ENCODE measurements at places on chromosomes 16 and 17. TPM values are rescaled to one million over a fixed set of nuclear protein-coding genes. Genes with fewer than 3 reads are reported as not detected.

The TPSB2 gene
- not detected for total RNA-seq

The GNG13 gene
- total RNA-seq, result not detected

The EVI2B gene
- total RNA-seq, result 0.85 TPM

The FSCN2 gene
- total RNA-seq, result not detected

The PRCD gene
- 0.43 TPM for total RNA-seq

The SLFN14 gene
- total RNA-seq, result not detected

The TMEM100 gene
- total RNA-seq, result 1.7 TPM

DNA sequence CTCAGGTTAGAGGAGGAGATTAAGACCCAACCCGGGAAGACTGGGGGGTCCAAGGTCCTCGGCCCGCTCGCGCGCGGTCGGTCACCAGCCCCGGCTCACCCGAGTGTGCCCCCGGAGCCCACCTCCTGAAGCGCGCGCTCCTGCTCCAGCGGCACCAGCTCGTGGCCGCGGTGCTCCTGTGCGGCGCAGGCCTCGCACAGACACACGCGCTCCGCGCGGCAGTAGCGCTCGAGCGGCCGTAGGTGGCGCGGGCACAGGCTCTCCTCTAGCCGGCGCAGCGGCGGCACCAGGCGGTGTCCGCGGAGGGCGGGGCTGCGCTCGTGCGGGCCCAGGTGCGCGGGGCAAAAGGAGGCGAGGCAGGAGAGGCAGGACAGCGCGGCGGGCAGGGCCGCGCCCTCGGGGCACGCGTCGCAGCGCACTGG is 618 bp downstream of the TRIM47 start:
- DNase-seq, result peak; percentile 86

GRCh38 chr17:30380643-30381339 is 2.1 kb downstream of the CPD start:
- no peak for DNase-seq

DNA sequence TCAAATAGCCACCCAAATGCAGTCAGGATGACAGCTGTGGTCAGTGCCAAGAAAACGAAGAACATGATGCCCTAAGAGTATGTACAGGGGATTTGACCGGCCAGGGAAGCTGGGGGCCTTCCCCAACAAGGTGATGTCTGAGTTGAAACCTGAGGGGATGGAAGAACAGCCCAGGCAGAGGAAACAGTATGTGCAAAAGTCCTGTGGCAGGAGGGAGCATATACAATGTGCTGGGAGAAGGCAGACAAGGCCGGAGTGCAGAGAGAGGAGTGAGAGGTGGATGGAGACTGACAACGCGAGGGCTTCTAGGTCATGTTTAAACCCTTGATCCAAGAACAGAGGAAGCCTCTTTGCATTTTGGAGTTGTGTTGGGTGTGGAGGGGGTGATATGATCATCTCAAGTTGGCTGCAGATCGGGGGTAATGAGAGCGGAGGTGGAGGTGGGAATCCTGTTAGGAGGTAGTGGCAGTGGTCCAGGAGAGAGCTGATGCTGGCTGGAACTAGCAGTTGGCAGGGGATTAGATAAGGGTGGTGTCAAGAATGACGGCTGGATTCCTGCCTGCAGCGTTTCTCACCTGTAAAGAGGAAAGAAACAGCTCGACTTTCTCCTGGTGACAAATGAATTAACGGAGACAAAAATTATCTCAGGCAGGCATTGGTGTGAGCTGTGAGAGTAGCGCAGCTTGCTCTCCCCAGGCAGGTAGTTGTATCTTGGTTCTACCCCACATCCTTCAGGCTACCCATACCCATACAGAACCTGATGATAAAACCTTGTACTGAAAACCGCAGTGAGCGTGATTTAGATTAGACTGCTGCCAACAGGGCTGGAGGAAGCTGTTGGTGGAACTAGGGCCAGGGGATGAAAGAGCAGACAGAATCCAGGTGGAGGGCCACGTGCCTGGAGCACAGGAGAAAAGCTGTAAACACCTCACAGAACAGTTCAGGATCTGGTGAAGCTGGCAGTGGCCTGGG is 37.2 kb upstream of the NGFR start:
- no peak for DNase-seq

DNA sequence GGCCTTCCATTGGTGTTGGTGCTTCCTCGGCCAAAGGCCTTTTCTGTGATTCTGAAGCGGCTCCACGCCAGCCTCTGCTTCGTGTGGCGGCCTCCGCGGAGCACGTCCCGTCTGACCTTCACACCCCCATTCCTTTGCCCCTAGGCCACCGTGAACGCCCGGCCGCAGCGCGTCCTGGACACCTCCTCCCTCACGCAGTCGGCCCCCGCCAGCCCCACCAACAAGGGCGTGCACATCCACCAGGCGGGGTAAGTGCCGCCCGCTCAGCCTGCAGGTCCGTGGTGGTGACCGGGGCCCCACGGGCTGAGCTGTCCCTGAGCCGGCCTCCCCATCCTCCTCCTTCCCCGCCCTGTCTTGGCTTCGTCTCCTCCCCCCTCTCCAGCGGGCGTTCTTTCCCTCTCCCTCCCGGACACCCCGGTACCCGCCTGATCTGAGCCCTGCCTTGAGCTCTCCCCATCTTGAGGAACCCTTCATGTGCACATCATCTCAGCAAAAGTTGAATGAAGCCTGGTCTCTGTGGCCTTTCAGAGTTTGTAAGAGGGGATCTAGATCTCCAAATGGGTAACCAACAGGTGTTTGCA is 69.0 kb upstream of the CHMP6 start:
- no peak for DNase-seq

GRCh38 chr17:44979426-44979995 is 11.4 kb upstream of the C1QL1 start:
- DNase-seq, result no peak

DNA sequence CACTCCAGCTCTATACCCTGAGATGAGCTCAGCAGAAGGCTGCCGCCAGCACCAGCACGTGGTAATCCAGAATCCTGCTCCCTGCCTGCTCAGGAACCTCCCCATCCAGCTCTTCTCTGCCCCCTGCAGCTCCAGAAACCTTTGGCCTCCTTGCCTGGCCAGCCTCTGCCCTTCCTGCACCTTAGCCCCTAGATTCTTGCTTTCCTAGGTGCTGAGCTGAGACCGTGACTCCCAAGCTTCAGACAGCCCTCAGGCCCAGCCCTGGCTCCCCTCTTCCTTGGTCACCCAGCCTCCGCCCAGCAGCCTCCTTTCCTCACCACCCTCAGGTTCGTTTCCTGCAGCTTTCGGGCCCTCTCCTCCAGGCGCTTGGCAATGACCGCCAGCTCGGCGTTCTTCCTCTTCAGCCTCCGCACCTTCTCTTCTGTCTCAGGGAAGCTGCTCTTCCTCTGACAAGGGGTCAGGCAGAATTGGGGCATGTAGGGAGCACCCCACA is 2.6 kb downstream of the TSPOAP1 start:
- no peak for DNase-seq

GRCh38 chr17:78391051-78391431 is 12.6 kb downstream of the PGS1 start:
- DNase-seq, result no peak

- DNase-seq, result no peak
Measured at GRCh38 chr16:2186505-2186904, 9.9 kb downstream of the CASKIN1 start.

DNA sequence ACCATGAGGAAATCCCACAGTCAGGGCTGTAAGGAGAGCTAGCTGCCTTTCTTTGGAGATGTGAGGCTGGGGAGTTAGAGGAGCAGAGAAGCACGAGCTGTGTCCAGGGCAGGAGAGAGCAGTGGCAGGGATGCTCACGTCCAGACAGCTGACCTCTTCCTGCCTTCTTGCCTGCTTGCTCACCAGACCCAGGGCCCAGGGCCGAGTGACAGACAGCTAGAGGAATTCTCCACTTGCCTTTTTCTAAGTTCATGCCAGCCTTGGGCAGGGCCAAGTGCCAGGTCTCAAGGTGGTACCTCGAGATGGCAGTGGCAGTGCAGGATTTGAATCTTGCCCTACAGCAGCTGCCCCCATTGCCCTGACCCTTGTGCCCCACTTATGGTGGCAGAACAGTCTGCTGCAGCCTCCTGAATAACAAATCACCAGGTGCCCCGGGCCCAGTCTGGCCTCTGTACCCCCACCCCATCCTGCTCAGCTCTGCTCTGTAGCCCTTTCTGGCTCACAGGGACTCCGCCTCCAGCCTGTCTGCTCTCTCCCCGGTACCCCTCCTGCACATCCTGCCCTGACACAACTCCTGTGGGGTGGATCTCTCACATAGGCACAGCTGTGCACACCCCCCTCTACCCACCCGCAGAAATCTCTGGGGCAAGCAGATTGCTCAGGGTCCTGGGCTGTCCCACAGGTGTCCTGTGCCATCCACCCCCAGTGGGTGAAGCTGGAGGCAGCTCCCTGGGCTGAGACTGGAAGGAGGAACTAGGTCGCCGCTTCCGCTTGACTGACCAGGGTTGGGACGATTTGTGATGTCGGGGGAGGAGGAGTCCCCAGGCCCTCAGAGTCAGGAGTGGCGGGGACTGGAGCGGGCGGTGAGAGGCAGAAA is 25.9 kb downstream of the GRIN2C start:
- no peak for DNase-seq

DNA sequence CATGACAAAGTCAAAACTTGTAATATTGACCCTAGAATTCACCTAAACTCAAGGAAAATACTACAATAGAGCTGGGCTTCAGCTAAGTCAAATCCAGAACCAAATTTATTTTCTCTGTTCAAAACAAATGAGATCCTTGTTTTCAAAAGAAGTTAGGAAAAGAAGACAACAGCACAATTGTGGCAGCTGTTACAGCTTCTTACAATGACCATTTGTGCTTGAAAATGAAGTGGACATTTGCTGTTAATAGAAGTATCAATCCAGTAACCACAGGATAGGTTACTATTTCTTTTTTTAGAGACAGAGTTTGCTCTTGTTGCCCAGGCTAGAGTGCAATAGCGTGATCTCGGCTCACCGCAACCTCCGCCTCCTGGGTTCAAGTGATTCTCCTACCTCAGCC is 44.4 kb downstream of the APPBP2 start:
- DNase-seq, result no peak

DNA sequence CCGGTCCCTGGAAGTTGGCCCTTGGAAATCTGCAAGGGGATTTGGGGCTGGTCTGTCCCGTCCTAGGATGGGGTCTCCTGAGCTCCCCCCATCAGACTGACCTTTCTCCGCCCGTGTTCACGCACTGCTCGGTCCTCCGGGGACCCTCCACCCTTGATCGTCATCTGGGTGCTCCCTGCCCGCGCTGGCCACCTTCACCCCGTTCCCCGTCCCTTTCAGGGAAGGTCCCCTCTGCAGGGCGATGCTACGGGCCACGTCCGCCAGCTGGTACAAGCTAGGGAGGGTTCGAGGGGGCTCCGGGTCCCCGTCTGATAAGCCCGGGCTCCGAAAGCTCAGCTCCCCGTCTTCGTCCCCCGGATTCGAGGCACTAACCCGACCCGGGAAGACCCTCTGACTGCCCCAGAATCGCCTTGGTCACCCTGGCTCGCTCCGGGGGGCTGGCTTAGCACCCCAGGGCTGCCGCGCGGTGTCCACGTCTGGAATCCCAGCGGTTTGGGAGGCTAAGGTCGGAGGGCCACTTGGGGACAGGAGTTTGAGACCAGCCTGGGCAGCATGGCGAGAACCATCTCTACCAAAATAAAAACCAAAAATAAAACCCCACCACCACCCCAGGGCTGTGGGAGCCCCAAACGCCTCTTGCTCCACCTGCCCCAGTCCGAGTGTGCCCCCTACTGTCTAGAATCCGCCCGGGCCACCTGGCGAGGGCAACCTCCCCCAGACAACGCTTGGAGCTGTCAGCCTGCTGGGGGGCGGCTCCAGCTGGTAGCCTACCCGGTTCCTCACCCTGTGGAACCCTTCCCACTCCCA is 1.1 kb upstream of the SLC43A2 start:
- peak; percentile 83 for DNase-seq

DNA sequence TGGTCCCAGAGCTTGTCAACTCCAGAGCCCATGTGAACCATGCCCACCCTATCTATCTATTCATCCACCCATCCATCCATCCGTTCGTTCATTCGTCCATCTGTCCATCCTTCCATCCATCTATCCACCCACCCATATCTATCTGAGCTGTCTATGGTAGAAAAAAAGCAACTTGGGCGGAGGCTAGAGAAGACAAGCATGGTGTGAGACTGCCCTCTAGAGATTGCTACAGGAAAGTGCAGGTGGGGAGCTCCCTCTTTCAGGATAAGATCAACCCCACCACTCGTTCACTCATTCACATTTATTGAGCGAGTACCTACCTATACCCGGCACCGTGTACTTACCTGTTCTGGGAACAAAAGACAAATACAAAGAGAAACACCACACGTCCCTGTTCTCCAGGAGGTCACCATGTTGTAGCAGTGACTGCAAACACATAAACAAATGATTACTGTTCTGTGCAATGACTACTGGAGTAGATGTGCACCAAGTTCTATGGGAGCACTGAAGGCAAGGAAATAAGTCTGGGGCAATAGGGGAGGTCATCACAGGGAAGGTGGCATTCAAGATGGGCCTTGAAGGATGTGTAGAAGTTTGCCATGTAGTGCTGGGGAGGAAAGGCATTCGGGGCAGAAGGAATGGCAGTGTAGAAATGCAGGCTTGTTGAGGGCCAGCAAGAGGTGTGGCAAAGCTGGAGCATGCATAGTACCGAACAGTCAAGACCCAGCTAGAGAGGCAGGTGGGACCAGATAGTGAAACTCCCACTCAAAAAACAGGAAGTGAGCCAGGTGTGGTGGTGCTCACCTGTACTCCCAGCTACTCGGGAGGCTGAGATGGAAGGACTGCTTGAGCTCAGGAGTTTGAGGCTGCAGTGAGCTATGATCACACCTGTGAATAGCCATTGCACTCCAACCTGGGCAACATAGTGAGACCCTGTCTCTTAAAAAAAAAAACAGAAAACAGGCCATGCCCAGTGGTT is 13.4 kb upstream of the ATP5MC1 start:
- no peak for DNase-seq

- DNase-seq, result no peak
Measured at GRCh38 chr17:49987681-49988441, 7.2 kb downstream of the DLX3 start.

- DNase-seq, result no peak
Measured at GRCh38 chr17:77877036-77877435, 81.5 kb upstream of the TNRC6C start.

DNA sequence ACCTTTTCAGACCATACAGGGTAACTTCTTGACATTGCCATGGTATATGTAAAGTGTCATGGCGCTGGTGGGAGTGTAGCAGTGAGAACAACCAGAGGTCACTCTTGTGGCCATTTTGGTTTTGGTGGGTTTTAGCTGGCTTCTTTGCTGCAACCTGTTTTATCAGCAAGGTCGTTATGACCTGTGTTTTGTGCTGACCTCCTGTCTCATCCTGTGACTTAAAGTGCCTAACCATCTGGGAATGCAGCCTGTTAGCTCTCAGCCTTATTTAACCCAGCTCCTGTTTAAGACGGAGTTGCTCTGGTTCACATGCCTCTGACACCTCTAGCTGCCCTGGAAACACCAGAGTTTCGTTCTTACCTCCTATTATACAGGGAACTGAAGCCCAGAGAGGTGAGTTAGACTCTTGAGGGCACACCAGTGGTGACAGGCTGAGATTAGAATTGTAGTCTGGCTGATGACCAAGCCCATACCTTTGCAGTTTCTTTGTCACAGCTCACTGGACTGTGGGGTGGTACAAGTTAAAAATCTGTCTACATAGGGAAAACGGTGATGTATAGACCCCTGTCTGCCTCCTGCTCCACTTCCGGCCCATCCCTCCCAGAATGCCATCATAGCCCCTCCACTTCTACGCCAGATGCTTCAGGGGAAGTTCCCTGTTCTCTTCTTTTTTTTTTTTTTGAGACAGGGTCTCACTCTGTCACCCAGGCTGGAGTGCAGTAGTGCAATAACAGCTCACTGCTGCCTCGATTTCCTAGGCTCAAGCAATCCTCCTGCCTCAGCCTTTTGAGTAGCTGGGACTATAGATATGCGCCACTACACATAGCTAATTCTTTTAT is 21.0 kb downstream of the KSR1 start:
- DNase-seq, result no peak

- DNase-seq, result no peak
Measured at GRCh38 chr16:87127061-87127765, 190.0 kb downstream of the C16orf95 start.

GRCh38 chr16:13629704-13630103 is 290.2 kb upstream of the ERCC4 start:
- DNase-seq, result no peak
